Left lung (tissue), 14 donors: ENCODE measurements at places on chromosomes 11 and 22. TPM values are rescaled to one million over a fixed set of nuclear protein-coding genes. Genes with fewer than 3 reads are reported as not detected.

- H3K27ac ChIP-seq: peak overlapping the region; percentile 13
- H3K4me1 ChIP-seq: peaks cover 36% of the 10 kb centered on the region
- peak overlapping the region; percentile 32 for H3K4me3 ChIP-seq
- DNase-seq: no peak
- no peaks in the 10 kb centered on the region for H3K36me3 ChIP-seq
These were observed 802 bp downstream of the TENM4 start for GRCh38 chr11:79439886-79440570.

Gene MUC2
- total RNA-seq: not detected

DNA sequence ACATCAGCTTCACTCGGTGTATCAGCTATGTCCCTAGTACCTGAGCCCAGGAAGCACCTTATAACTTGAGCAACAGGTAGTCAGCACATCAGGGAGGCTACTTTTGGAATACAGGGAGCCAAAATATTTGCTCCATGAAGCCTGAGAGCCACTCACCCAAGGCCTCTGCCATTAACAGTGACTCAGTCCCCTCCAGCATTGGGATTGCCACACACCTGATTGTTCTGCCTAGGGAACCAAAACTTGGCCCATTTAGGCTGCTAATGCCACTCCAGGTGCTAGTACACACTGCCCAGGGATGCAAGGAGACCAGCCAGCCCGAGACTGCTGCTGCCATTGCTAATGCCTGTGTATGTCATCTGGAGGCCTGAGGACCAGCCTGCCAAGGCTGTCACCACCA is 773.6 kb upstream of the TENM4 start:
- H3K4me3 ChIP-seq: no peak overlapping the region
- no peak for DNase-seq
- H3K27ac ChIP-seq: no peak overlapping the region
- H3K27me3 ChIP-seq: no peaks in the 10 kb centered on the region
- H3K36me3 ChIP-seq: no peaks in the 10 kb centered on the region

- DNase-seq: peak; percentile 33
- H3K36me3 ChIP-seq: peaks cover 80% of the 10 kb centered on the region
- no peaks in the 10 kb centered on the region for H3K27me3 ChIP-seq
These were observed 12.0 kb downstream of the SIPA1 start for GRCh38 chr11:65649656-65650546.

DNA sequence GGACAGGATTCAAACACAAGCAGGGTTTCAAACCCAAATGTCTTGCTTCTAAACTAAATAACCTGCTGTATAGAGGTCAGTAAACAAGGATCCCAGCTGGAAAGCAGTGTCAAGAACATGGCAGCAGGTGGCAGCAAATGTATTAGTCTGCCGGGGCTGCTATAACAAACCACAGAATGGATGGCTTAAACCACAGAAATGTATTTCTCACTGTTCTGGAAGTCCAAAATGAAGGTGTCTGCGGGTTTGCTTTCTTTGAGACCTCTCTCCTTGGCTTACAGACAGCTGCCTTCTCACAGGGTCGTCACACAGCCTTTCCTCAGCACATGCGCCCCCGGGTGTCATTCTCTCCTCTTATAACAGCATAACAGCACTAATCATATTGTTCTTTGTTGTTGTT is 65.1 kb upstream of the LRRC55 start:
- H3K36me3 ChIP-seq: no peaks in the 10 kb centered on the region
- no peak overlapping the region for H3K27ac ChIP-seq
- no peak overlapping the region for H3K4me3 ChIP-seq
- no peaks in the 10 kb centered on the region for H3K4me1 ChIP-seq

DNA sequence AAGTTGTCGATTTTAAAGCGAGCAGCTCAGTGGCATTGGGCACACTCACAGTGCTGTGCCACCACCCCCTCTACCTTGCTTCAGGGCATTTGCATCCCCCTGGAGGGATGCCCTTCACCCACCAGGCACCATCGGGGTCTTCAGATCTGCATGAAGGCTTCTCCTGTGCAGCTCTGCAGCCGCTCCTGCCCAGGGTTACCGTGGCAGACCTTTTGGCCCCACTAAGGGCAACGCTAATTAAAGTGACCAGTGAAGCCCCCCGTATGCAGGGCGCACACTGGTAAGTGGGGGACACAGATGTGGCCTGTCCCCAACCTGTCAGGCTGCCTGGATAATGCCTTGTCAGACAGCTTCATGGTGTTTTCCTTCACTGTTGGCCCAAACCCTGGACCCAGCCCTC is 1117.7 kb downstream of the BRD1 start:
- no peak overlapping the region for H3K27ac ChIP-seq
- DNase-seq: no peak
- H3K4me1 ChIP-seq: no peaks in the 10 kb centered on the region
- H3K4me3 ChIP-seq: no peak overlapping the region
- H3K27me3 ChIP-seq: no peaks in the 10 kb centered on the region

Gene OR51E1
- total RNA-seq: not detected

Gene OR4D9
- not detected for total RNA-seq

DNA sequence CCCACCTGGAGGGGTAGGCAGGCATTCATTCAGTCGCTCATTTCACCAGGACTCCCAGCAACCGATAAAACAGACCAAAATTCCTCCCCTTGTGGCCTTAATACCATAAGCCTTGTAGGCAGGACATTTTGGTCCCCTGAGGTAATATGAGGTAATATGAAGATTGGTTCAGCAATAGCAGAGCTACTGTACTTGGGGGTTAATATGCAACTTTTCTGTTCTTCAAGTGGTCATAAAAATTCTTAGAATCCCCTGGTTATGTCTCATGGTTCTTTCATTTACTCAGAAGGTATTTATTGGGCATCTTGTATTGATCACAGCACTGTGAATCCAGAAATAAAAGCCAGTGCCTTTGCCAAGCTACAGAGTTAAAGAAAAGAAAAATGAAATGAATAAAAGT is 29.8 kb downstream of the SHISA8 start:
- H3K27ac ChIP-seq: no peak overlapping the region
- H3K4me3 ChIP-seq: no peak overlapping the region
- peaks cover 100% of the 10 kb centered on the region for H3K36me3 ChIP-seq
- no peaks in the 10 kb centered on the region for H3K27me3 ChIP-seq
- no peaks in the 10 kb centered on the region for H3K4me1 ChIP-seq
- no peak for DNase-seq

GRCh38 chr11:73116636-73117035 is 25.5 kb downstream of the FCHSD2 start:
- no peaks in the 10 kb centered on the region for H3K27me3 ChIP-seq
- no peaks in the 10 kb centered on the region for H3K36me3 ChIP-seq
- no peak overlapping the region for H3K27ac ChIP-seq
- peaks cover 20% of the 10 kb centered on the region for H3K4me1 ChIP-seq

Gene SLC29A2
- 16.2 TPM for total RNA-seq

DNA sequence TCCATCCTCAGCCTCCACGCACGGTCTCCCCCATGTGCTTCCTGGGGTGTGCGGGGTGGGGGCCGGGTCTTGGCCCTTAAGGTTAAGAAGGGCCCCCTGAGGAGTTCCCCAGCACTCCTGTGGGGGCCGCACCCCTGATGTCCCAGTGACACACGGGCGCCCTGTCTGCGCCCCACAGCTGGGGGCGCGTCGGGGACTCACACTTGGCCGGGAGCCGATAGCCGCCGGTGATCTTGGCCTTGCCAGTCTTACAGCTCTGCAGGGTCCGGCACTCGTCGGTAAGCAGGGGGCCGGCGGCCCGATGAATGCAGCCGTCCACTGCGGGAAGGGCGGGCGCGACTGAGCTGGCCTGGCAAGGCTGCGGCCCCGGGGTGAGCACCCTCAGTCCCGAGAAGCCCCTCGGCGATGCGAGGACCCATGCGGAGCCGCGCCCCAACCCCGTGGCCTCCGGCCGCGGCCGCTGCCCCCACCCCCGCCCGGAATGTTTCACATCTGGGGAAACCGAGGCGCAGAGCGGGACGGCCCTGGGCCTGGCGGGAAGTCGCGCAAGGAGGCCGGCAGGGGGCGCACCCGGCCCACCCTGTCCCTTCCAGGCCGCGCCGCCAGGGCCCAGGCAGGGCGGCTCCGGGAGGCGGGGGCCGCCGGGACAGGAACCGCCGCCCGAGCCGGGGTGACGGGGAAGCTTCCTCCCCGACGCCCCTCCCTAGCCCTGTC is 13.9 kb downstream of the OTUB1 start:
- H3K4me3 ChIP-seq: peak overlapping the region; percentile 26
- peak; percentile 78 for DNase-seq
- no peaks in the 10 kb centered on the region for H3K36me3 ChIP-seq
- peaks cover 22% of the 10 kb centered on the region for H3K4me1 ChIP-seq
- no peak overlapping the region for H3K27ac ChIP-seq

Gene PARVG
- 57.9 TPM for total RNA-seq

- H3K36me3 ChIP-seq: no peaks in the 10 kb centered on the region
- H3K27me3 ChIP-seq: no peaks in the 10 kb centered on the region
- no peak for DNase-seq
- no peak overlapping the region for H3K27ac ChIP-seq
- H3K4me3 ChIP-seq: no peak overlapping the region
These were observed 208.1 kb downstream of the CTTN start for GRCh38 chr11:70606248-70606950.

Gene PRR33
- not detected for total RNA-seq

- H3K4me3 ChIP-seq: no peak overlapping the region
- H3K27ac ChIP-seq: no peak overlapping the region
- H3K36me3 ChIP-seq: no peaks in the 10 kb centered on the region
- H3K27me3 ChIP-seq: peaks cover 32% of the 10 kb centered on the region
- no peaks in the 10 kb centered on the region for H3K4me1 ChIP-seq
These were observed 1019.4 kb downstream of the BRD1 start for GRCh38 chr22:48808038-48808960.

DNA sequence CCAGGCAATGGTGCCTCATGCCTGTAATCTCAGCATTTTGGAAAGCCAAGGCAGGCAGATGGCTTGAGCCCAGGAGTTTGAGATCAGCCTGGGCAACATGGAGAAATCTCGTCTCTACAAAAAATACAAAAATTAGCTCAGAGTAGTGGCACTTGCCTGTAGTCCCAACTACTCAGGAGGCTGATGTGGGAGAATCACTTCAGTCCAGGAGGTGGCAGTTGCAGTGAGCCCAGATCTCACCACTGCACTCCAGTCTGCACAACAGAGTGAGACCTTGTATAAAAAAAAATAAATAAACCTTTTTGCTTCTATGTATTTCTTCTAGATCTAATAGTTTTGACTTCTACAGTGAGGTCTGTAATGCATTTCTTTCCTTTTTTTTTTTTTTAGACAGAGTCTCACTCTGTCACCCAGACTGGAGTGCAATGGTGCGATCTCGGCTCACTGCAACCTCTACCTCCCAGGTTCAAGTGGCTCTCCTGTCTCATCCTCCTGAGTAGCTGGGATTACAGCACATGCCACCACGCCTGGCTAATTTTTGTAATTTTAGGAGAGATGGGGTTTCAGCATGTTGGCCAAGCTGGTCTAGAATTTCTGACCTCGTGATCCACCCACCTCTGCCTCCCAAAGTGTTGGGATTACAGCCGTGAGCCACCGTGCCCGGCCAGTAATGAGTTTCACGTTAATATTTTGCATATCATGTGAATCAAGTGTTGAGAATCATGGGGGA is 18.1 kb upstream of the RDX start:
- no peak overlapping the region for H3K27ac ChIP-seq
- no peak overlapping the region for H3K4me3 ChIP-seq
- no peaks in the 10 kb centered on the region for H3K36me3 ChIP-seq
- DNase-seq: no peak

Gene GPHA2
- total RNA-seq: not detected

- H3K27me3 ChIP-seq: no peaks in the 10 kb centered on the region
- H3K4me1 ChIP-seq: peaks cover 60% of the 10 kb centered on the region
- H3K36me3 ChIP-seq: peaks cover 15% of the 10 kb centered on the region
- no peak overlapping the region for H3K4me3 ChIP-seq
- no peak for DNase-seq
- H3K27ac ChIP-seq: peak overlapping the region; percentile 88
These were observed 15.4 kb upstream of the CASTOR1 start for GRCh38 chr22:30304495-30305244.

DNA sequence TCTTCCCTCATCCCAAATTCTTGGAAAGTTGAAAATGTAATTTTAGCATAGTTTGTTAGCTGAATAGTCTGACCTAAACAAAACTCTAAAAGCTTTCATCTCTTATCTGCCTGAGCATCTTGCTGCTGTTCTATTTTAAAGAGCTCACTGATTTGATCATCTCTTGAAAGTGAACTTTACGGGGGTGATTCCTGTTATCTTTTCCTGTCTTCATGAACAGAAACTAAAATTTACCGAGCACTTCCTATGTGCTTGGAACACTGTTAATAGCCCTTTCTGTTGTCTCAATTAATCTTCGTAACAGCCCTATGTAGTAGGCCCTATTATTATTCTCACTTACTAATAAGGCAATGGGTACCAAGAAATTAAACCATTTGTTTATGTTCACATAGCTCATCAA is 12.3 kb downstream of the AMOTL1 start:
- H3K36me3 ChIP-seq: no peaks in the 10 kb centered on the region
- peaks cover 27% of the 10 kb centered on the region for H3K4me1 ChIP-seq
- peak overlapping the region; percentile 14 for H3K27ac ChIP-seq
- DNase-seq: no peak

GRCh38 chr11:19868871-19869270 is 156.2 kb downstream of the NAV2 start:
- H3K27me3 ChIP-seq: no peaks in the 10 kb centered on the region
- peaks cover 4% of the 10 kb centered on the region for H3K36me3 ChIP-seq

Gene ANGPTL5
- total RNA-seq: 0.34 TPM

Gene TRPC6
- 11.0 TPM for total RNA-seq

GRCh38 chr11:63614136-63614671 is at the start of gene PLAAT3:
TSS of gene PLAAT3 (minus strand) at chr11:63614433. CDS start at chr11:63614014, 419 bp downstream.
- DNase-seq: peak; percentile 94
- peak within 1 kb of the TSS; percentile 76 for H3K27ac ChIP-seq
- peaks cover 23% of the 10 kb centered on the region for H3K27me3 ChIP-seq

Gene MYEOV
- 0.47 TPM for total RNA-seq

DNA sequence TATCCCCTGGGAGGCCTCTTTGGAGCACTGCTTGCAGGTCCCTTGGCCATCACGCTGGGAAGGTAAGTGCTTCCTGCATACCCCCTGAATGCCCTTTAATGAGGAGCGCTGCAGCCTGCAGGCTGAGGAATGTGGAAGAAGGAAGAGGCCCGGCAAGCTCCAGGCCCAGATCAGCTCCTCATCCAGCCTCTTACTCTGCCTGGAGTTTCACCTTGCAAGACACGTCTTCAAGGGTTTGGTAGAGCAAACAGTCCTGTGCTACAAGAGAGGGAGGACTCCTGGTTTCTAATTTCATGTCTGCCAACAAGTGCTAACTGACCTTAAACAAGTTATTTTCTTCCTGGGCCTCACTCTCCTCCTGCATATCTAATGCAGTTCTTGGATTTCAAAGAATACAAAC is 10.9 kb downstream of the SLC2A11 start:
- no peak overlapping the region for H3K4me3 ChIP-seq
- H3K36me3 ChIP-seq: no peaks in the 10 kb centered on the region
- no peaks in the 10 kb centered on the region for H3K4me1 ChIP-seq
- H3K27ac ChIP-seq: no peak overlapping the region
- H3K27me3 ChIP-seq: no peaks in the 10 kb centered on the region
